Regular cardiac myocyte (primary cell): ENCODE measurements at places on chromosomes 6 and 20. TPM values are rescaled to one million over a fixed set of nuclear protein-coding genes. Genes with fewer than 3 reads are reported as not detected.

ABT1 gene
- 9.9 and 15.9 TPM in 2 replicates for total RNA-seq

PTP4A1 gene
- total RNA-seq, result 78.8 and 87.4 TPM in 2 replicates

DPPA5 gene
- not detected in 2 replicates for total RNA-seq

DEK gene
- total RNA-seq, result 87.9 and 181 TPM in 2 replicates

ILRUN gene
- 34.1 and 39.9 TPM in 2 replicates for total RNA-seq
